CD8-positive, alpha-beta T cell (primary cell): ENCODE measurements at places on chromosomes 16 and 17. TPM values are rescaled to one million over a fixed set of nuclear protein-coding genes. Genes with fewer than 3 reads are reported as not detected.

- DNase-seq, result no peak
Measured at GRCh38 chr17:82148011-82148410, 50.0 kb upstream of the FASN start.

GRCh38 chr17:18144855-18145254, 36.3 kb downstream of the MYO15A start:
- no peak for DNase-seq

DNA sequence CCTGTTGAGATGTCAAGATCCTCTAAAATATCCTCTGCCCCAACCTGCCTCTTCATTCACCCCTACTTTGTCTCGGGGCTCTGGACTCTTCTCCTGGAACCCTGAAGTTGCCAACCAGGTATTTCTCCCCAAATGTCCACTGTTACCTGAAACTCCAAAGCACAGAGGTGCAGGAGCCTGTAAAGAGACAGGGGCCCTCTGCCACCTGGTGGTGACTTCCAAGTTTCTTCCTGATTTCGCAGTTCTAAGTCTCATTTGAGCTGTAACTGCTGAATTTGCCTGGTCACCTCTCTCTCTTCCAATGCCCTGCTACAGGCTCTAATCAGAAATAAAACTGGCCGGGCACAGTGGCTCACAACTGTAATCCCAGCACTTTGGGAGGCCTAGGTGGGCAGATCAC, 77.1 kb upstream of the RCVRN start:
- no peak for DNase-seq

GRCh38 chr16:12271006-12271405, 294.5 kb downstream of the SNX29 start:
- no peak for DNase-seq

GRCh38 chr16:1746693-1747195, 24.6 kb downstream of the NME3 start:
- DNase-seq, result no peak

GRCh38 chr16:29811896-29812665, at the start of gene PRRT2:
PRRT2 (plus strand) TSS chr16:29812193; CDS start chr16:29813055, 862 bp downstream.
- peak; percentile 51 for DNase-seq

DNA sequence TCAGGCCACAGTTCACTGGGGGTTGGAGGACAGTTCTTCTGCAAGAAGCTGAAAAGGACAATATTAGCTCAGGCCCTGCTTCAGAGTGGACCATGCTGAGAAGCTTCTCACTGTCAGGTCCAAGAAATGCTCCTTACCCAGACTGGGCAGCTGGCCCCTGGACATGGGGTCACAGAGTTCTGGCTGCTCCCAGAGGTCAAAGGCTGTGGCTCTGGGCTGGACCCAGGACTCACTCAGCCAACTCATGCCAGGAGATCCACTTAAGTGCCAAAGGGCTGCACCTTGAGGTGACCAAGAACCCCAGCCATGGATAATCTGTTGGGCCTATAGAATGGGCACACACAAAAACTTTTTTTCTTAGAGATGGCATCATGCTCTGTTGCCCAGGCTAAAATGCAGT, 4.0 kb downstream of the CES2 start:
- no peak for DNase-seq

Gene SLC47A2
- not detected for total RNA-seq

DNA sequence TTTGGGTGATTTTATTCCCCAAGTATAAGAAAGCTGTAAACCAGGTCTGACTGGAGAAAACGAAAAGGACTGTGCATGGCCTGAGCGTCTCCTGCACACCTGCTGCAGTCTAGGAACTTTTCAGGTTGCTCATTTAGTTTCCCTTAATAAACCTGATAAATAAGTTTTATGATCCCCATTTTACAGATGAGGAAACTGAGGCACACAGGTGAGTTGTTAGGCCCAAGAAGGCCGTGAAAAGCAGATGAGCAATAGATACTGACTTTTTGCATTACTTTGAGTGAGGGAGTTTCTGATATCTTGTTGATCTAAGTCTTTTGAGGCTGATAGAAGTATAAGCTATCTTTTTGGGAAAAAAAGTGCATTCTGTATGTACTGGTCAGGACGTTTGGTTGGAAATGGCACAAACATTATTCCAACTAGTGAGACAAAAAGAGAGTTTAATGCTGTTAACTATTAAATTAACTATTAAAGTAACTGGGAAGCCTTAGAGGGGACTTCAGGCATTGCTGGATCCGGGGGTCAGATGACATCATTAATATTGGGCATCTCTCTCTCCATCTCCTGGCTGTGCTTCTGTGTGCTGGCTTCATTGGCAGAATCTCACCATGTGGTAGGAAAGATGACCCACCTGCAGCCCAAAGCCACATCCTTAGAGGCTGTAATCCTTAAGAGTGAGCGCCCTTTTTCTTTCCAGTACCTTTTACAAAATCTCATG, 163.4 kb downstream of the CMIP start:
- no peak for DNase-seq

DNA sequence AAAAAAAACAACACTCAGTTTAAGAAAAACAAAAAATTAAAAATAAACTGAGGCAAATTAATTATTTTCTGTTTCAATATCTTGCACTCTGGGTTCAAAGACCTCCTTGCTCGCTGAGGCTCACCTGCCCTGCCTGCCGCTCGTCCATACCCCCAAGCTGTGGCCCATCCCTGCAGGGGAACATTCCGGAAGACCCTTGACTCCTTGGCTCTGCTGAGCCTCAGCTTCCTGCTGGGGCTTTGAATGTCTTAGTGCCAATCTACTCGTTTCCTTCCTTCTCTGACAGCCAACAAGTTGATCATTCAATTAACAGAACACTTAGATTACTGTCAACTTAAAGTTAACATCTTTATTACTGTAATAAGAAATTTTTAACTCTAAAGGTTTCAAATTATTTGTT, 24.3 kb downstream of the G6PC1 start:
- no peak for DNase-seq

DNA sequence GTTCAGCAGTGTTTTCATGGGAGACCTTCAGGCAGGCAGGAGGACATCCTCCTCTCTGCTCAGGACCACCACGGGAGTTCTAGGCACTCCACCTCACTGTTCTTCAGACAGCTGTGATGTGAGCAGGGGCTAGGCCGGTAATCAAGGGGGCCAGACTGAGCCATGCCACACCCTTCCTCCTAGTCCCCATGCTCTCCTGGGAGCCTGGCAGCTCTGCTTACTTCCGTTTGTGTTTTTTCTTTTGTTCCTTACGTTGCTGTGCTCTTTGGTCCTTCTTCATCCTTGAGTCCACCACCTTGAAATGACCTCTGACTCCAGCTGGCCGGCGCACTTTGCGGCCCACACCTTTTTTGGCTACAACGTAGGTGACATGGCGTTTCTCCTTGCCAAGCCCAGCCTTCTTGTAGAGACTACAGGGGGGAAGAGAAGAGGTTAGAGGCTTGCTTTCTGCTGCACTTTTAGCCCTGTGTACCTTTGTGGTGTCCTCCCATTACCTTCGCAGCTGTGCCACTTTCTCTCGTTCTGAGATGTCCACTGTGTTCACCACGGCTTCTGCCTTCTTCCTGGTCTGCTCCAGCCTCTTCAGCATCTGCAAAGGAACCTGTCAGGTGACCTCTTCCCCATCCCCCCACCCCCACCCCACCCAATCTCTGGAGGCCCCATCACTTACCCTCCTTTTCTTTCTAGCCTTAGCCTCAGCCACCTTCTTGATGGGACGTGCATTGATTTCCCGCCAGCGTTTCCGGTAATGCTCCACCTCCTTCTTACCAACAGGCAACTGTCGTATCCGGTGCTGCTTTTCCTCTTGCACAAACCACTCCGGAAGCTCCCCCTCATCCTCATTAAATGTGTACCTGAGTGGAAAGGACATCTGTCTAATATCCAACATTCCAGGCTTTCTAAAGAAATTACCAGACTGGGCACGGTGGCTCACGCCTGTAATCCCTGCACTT, 7.4 kb upstream of the PSMC5 start:
- DNase-seq, result no peak

GRCh38 chr17:1560858-1561355, 1.7 kb downstream of the PITPNA start:
- peak; percentile 29 for DNase-seq

Gene ASPHD1
- not detected for total RNA-seq

Gene KRT33B
- total RNA-seq, result not detected

Gene BCAS3
- 17.3 TPM for total RNA-seq

Gene IGSF6
- not detected for total RNA-seq

DNA sequence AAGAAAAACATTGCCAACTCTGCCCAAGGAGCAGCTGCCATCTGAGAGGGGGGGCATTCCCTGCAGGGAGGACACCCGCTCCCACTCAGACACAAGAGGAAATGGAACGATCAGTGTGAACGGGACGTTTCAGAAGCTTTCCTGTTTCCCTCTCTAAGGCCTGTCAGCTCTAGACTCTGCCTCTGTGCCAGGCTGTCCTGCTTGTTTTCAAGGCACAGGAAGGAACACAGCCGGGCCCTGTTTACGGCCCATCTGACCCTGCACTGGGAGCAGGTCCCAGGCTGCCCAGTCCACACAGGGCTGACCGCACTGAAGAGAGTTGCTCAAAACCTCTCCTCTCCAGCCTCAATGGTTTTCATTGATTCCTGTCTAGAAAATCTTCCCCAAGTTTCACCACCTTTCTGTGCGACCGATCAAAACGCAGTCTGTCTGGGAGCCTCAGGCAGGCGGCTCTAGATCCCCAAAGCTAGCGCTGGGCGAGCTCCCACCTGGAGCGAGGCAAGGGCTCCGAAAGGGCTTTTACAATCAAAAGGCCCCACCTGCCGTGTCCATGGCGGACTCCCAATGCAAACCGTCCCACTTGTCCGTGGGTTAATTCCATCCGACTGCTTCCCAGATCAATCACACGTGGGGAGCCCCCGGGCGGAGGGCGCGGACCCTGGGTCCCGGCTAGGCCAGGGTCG, 1.5 kb downstream of the PIEZO1 start:
- DNase-seq, result no peak

GRCh38 chr16:68514511-68514910, 24.6 kb upstream of the ZFP90 start:
- no peak for DNase-seq

DNA sequence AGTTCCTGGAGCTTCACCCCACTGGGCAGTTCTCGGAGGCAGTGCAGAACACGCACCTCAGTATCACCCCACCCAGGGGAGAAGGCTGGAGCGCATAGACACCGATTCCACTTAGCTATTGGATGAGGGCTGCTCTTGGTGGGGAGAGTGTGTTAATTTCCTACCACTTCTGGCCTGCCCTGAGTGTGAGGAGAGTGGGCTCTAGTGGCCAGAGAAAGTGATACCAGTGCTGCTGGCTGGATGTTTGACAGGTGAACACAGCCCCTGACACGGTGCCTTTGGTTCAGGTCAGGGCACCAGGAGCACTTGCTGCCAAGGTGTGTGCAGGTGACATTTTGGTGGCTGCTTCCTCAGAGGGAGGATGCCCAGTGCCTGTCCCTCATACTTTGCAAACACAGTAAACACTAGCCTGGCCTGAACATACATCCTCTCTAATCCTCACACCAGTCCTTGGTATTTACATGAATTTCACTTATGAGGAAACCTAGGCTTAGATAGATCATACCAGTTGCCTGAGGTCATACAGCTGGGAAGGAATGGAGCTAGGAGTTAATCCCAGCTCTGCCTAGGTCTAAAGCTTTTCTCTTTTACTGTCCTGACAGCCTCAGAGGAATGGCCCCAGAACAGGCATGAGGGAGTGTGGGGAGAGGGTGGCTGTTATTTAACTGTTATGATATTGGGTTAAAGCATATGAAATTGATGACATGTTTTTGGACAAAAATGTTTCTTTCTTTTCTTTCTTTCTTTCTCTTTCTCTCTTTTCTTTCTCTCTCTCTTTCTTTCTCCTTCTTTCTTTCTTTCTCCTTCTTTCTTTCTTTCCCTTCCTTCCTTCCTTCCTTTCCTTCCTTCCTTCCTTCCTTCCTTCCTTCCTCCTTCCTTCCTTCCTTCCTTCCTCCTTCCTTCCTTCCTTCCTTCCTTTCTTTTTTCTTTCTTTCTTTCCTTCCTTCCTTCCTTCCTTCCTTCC, 21.0 kb upstream of the ITGAX start:
- DNase-seq, result no peak

DNA sequence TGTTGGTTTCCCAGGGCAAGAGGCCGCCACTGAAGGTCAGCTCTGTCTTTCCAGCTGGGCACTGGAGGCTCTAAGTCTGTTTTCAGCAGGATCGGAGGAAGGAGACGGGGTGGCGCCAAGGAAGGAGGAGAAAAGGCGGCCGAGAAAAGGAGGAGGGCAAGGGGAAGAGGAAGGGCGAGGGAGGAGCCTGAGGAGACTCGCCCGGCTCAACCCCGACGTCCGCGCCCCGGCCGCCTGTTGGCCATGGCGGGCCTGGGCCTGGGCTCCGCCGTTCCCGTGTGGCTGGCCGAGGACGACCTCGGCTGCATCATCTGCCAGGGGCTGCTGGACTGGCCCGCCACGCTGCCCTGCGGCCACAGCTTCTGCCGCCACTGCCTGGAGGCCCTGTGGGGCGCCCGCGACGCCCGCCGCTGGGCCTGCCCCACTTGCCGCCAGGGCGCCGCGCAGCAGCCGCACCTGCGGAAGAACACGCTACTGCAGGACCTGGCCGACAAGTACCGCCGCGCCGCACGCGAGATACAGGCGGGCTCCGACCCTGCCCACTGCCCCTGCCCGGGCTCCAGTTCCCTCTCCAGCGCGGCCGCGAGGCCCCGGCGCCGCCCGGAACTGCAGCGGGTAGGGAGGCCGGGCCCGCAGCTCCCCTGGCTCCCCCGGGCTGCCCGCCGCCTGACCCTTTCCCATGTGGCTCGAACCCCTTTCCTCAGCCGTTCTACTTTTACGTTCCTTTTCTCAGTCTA, at the start of gene RNF135:
Gene RNF135 (plus strand): TSS at position 209 of the 737 bp plus-strand sequence. CDS start 35 bp downstream, at position 244.
- DNase-seq, result peak; percentile 37

- DNase-seq, result no peak
Measured at GRCh38 chr17:8789743-8790142, 9.4 kb downstream of the MFSD6L start.

DNA sequence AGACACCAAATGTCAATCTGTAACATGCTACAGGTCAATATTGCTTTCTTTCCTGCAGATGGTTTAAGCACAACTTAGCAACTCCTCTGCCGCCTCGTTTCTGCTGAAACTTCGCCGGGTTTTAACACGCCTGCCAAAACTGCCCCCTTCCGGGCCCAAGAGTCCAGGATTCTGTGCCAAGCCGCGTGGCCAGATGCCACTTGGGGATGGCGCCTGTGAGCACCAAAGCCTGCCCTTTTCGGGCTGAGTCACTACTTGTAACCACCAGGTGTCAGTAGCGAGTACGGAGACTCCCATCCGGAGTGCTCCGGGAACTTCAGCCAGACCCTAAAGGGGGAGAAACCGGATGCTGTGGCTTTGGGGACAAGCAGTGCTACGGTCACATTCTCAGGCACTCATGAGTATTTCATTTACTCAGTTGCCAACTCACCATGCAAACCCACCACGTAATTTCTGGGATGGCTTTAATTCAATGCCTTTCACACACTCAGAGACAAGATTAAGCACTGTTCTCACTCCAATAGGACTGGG, 7.8 kb downstream of the PMP22 start:
- peak; percentile 74 for DNase-seq

DNA sequence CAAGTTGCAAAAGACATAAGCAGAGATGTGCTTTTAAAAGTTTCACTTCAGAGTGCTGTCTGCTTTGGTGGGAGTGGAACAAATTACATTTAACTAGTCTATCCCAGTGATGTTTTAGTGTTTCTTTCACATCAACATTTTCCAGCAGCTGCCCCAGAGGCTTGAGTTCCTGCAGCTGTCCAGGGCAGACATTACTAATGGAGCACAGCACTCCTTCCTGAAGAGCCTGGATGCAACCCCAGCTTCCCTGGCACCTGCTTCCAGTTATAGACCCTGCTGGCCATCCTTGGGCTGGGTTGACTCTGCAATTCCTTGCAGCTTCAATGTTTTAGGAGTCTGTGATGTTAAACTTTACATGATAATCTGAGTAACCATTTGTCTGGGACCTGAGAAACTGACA, 61.4 kb upstream of the PIRT start:
- DNase-seq, result no peak

Gene TBC1D3E
- not detected for total RNA-seq
